Fibroblast of the conjunctiva (primary cell): ENCODE measurements at places on chromosomes 3 and 15.

DNA sequence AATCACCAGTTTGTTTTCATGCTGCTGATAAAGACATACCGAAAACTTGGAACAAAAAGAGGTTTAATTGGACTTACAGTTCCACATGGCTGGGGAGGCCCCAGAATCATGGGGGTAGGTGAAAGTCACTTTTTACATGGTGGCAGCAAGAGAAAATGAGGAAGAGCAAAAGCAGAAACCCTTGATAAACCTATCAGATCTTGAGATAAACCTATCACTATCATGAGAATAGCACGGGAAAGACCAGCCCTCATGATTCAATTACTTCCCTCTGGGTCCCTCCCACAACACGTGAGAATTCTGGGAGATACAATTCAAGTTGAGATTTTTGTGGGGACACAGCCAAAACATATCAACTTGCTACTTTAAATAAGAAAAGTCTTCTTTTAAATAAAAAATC, 28.9 kb downstream of the CD200R1L start:
- DNase-seq: no peak

DNA sequence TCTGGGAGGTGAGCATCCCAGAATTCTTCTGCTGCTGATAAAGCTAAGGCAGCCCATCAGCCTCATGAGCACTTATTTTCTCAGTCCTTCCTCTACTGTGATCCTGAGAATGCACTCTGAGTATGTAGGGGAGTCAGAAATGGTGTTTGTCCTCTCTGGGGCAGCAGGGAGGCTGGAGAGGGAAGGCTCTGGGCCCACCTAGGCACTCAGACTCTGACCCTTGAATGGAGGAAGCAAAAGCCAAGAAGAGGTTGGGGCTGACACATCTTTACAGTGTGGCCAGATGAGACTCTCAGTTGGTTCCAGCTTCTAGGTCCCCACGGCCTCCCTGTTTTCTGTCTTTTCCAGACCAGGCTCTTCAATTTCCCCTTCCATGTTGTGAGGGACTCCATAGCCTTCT, 36.1 kb upstream of the BLM start:
- no peak for DNase-seq

DNA sequence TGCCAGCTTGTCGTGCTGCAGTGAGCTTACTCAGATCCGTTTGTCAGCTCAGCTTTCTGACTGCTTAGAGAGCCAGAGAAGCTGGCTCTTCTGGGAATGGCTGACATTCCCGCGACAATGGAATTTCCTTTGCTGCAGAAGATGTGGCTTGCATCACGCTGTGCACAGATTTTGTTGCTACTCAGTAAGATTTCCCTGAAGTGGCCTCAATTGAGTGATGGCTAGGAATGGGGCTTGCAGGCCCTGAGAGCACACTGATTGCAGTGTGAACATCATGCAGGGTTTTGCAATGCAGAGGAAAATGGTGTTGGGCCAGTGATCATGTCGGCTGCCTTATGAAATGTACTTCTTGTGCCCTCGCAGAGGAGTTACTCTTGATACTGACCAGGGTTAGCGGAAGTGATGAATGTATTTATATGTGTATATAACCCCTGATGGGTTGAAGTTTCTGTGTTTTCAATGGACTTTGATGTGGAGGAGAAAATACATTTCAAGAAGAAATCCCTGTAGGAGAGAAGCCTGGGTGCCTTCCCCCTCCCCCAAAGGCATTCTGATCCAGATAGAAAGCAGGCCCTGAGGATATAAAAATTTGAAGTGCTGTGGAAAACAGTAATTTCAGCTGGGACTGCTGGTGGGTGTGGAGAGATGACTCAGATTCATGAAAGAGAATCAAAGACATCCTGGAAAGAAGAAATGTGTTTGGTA, 102.5 kb upstream of the PDZRN3 start:
- DNase-seq: peak; percentile 55

DNA sequence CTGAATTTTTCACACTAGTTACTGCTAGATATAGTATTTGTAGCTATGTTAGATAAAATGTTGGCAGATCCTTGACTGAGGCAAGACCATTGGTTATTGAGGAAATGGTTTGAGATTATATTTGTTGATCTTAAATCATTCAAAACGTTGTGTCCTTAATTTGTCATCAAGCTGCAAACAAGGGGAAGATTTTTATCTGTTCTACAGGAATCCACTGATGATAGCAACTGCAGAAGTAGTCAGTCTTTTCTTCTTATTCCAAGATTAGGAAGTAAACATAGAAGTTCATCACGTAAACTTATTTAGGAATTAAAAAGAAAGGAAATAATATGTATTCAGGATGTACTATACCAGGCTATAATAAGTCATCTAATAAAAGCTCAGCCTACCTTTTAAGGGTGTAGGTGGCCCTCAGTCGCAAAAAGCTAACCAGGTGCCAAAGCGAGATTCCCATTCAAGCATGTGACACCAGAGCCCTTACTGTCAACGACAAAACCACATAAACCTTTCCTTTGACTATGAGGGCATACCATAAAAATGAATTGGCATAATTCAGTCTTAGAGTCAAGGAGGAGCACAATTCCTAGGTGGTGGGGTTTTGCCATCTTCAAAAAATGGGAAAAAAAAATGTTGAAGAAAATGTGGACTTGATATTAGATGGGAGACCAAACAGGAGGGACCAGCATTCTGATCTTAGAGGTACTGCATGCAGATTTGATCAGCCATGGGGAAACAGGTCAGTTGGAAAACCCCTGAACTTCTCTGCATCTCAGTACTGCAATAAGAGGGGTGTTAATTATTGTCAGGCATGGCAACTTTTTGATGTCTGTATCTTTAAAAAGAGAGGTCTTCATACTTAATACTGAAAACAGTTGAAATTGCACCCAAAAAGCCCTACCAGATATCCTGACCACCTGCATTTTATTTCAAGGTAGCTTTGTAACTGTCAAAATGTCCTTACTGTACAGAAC, 212.5 kb upstream of the UBE2E1 start:
- no peak for DNase-seq

DNA sequence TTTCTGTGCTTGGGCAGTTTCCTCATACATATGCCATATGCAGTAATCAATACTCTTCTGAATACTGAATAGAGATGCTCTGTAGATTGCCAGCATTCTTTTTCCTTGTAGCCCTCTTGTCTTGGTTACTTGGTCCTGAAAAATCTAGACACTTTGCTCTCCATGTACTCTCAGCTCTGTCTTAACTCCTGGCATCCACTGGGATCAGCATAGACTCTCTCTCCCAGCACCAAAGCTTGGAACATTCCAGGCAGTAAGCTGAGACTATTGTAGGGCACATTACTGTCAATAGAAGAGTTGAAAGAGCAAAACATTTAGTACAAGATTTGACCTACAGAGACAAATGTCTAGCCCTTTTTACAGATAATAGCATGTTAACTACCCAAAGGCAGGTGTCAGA, 1100.3 kb downstream of the TBL1XR1 start:
- DNase-seq: no peak
